ENCODE measurements at places on chromosomes 11 and 22.

DNA sequence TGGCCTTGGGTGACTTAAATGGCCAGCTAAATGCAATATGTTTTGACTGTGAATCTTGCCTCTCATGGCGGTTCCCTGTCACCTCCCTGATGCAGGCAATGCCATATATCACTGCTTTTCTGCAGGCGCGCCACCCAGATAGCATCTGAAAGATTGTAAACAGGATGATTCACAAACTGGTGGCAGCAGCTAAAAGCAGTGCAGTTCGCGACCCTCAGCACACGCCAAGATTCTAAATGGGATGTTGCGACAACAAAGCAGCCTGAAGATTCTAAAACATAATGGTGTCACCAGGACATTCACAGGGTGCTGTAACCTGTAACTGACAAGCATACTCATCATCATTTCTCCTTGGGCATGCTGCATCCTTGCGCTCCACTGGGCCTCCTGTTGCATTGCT, 440.4 kb upstream of the CADM1 start:
- DNase-seq: peak; percentile 24

DNA sequence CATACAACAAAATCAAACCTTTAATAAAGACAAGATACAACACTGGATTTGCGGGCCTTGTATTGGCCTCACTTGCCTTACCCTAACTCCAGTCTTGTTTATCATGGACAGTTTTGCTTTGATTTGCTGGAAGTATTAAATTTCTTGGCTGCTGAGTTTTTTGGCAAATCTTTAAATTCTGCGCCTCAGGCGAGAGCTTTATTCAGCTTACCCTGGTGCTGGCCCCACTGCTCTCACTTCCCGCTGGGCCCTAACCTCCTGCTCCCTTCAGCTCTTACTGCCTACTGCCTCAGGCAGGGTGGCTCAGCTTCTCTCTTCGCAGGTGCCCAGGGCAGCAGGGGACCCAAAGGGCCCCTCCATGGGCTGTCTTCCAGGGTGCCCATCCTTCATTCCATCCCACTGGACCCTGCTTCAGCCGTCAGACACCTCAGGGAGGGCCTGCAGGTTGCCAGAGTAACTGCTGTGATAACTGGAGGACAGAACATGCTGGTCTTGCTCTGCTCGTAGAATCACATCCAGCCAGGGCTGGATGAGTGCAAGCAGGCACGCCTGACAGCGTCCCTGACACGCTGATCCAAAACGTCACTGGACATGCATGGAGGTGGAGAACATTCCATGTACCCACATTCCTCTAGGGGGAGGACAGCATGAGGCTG, 45.7 kb upstream of the TUB start:
- peak; percentile 72 for DNase-seq

- no peak for DNase-seq
Measured at GRCh38 chr22:38201371-38201710, 453 bp upstream of the MAFF start.

DNA sequence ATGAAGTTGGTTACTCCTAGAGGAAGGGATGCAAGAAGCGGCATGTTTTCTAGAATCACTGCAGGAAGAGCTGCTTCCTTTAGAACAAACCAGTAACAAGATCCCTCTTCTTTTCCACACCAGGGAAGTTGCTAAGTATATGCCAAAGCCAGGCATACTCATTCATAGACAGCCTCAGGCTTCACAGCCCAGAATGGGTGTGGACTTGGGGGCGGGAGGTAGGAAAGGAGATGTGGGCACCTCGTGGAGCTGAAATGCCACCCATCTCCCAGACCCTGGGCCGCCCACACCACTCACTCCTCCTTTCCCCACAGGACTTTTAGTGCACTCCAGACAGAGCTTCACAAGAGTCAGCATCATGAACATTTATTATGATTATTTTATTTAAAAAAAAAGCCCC, 16.0 kb upstream of the TMEM121B start:
- DNase-seq: no peak

DNA sequence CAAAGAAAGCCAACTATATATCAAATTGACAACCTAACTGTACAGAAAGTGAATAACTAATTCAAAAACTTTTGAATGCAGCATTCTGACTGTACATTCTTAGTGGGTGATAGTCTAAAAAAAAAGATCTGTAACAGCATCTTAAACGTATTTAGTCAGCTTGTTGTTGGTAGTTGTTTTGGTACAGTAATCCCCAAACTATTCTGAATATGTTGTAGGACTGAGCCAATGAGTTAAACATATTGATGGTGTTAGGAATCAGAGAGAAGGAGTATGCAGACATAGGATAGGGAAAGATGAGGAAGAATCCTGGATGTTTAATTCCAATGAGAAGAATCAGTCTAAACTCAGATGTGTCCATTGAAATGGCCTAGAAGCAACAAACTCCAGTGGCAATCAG, 41.9 kb upstream of the KIRREL3 start:
- no peak for DNase-seq

DNA sequence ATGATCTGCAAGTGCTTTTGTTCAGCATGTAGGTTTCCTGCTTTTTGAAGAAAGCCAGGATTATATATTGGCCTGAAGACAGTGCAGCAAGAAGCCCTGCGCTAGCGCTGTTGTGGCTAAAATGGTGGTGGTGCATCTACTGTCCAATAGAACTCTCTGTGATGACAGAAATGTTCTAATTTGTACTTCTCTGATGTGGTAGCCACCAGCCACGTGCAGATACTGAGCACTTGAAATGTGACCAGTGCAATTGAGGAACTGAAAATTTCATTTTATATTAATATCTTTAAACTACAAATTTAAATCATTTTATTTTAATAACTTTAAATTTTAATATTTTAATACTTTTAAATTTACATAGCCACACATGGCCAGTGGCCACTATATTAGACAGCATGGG, 73.0 kb upstream of the PAX6 start:
- no peak for DNase-seq

GRCh38 chr11:68038718-68039525, at the start of gene TCIRG1:
Gene TCIRG1, plus strand, starts transcription at chr11:68039025. Its CDS starts 2,247 bp downstream, at chr11:68041272.
- peak; percentile 63 for DNase-seq

GRCh38 chr11:108870373-108871020, 205.6 kb downstream of the DDX10 start:
- DNase-seq: no peak

DNA sequence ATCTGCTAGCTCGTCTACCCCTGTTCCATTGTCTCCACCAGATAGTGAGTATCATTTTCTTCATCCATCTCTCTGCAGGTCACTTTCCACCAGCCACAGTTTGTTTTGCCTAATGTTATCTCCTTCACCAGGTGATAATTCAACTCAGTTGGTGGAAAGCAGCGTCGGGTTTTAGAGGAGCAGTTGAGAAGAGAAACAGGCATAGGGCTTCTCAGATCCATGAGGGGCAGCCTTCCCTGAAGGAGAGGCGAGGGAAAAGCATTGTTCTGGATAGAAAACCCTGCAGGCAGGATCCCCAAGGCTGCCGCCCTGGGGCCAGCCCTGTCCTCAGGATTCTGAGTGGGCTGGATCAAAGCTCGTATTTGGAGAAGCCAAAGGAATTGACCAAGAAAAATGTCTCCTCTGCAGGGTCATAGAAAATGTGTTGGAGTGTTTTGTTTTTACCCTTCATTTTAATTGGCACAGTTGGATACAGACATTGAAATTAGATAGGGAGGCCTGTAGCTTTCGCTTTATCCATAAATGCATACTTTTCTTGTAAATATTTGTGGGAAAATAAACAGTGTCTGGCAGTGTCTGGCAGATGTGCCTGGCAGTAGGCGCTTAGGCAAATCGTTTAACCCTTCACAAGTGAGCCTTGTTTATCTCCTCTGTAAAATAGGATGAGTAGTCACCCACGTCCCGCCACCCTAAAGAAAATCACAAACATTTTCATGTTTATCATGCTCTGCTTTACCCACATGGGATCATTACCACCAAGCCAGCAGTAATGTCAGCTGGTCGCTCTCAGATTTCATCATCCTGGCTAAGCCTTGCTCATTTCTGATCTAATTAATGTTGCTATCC, 73.4 kb upstream of the TTC12 start:
- peak; percentile 7 for DNase-seq

DNA sequence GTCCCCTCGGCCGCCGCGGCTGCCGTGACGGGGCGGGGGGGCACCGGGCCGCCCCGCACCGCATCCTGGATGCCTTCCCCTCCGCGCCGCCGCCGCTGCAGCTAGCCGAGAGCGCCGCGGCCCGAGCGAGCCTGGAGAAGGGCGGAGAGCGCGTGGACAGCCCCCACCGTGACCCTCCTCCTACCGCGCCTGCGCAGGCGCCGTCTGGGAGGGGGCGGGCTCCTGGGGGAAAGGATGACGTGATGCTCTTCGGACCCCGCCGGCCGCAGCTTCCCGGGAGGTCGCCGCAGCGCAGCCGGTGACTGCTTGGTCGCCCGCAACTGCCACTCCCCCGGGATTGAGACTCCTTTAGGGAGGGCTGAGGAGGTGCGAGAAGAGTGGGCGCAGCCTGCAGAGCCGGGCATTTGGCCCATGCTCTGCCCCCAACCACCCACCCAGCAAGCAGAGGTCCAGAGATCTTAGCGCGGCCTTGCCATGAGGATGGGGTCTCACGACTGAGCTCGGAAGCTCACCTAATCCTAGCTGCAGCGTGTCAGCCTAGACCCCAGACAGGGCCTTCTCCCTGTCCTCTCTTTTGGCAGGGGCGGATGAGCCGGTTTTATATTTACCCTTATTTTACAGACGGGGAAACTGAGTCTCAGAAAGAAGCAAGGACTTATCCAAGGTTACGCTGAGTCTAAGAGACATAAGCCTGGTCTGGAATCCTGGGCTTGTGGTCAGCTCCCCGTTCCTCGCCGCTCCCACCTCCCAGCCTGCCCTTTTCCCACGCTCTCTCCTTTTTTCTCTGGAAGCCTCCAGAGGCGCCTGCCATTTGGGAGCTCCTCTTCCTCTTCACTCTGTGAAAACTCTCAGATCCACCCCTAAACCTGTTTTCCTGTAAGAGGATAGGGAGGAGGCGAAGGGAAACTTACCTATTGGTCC, at the start of gene DENND5A:
TSS of gene DENND5A (minus strand) at position 140 of the 921 bp plus-strand sequence. CDS start 281 bp downstream, outside the sequence.
- peak; percentile 96 for DNase-seq

GRCh38 chr11:130840679-130841078, 75.6 kb downstream of the SNX19 start:
- no peak for DNase-seq

DNA sequence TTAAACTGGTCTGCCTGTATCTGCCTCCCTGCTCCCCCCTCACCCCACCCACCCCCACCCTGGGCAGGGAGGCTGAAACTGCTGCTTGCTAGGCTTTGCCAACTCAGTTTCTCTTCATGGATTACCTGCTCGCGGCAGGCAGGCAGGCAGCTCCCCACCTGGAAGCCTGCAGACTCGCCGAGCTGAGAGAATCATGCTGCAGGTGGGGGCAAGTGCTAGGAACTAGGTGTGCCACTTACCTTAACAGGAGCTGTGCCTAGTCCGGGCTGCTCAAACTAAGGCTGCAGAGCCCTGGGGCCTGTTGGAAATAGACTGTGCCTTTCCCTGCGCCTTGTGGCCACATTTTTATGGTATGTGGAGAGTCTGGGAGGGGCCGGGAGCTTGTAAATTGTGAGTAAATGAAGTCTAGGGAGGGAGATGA, 30.3 kb downstream of the MARK2 start:
- DNase-seq: no peak

- no peak for DNase-seq
Measured at GRCh38 chr11:69630424-69630823, 10.5 kb upstream of the CCND1 start.

- no peak for DNase-seq
Measured at GRCh38 chr11:35163702-35164496, 24.9 kb downstream of the CD44 start.

All from eye (tissue), 1 donor.